ENCODE measurements at places on chromosomes 2 and 18.

DNA sequence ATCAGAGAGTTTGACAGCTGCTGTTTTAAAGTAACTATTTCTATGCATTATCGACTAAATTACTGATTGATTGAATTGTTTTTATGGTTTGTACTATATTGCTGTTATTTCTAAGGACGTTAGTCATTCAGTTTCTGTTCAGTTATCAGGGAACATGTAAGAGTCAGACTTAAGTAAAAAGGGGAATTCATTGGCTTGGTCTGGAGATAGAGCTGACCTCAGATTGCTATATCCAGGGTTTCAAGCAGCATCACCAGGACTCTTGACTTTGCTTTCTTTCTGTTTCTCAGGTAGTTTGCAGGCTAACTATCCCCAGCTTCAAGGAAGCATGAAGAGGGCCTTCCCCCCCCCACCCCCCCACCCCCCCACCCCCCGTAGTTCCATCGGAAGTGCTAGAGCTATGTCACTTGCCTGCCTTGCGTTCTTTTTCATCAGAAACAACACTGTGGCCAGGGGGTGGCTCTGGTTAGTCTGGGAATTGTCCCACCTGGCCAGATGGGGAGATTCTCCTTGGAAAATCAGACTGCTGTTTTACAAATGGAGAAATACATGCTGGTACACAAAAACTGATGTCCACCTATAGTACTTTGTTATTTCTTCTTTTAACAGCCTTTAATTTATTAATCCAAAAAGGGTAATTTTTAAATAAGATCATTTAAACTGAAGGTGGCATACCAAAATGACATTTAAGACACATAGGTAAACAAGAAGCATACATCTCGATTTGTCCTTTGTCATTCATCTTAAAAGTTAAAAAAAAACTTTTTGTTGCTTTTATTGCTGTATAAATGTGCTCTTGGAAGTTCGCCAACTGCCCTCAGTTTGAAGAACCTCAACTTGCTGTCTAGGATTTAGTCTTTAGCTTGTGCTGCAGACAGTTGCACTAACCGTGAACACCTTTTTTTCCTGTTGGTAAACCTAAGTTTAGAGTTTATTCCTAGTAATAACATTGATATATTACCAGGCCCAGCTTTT, 9.4 kb downstream of the SMAD4 start:
- DNase-seq, result no peak

DNA sequence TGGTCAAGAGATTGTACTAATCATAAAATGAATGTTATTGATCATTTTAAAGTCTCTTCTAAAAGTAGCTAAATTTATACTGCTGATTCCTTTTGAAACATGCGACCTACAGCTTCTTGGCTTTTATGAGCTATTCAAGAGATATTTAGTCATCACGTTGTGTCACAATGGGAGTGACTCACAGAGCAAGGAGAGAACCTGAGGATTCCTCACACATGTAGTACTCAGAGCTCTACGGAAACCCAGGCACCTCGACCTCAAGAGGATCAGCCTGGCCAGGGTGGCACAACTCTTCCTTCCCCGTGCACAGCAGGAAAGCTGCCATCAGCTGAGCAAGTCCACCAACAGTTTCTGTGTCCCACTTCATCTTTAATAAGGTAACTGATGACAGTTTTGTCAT, at the start of gene DHRS9:
Gene DHRS9 (plus strand): TSS at position 223 of the 400 bp plus-strand sequence. CDS start 12,019 bp downstream, outside the sequence.
- DNase-seq, result peak; percentile 16

DNA sequence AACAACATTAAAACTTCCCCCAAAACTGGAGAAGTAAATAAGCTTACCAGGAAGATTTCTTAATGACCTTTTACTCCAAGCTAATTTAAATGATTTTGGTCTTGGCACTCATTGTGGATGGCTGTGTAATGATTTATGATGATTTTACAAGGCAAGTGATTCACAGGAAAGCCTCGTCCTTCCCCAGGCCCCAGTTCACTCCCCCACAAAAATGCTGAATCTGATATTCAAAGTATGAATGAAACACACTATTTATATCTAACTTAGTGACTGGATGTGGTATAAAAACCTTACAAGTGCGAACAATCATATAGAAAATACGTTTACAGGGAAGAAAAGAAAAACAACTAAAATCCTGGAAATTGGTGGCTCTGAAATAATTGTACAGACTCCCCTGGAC, 49.8 kb downstream of the ZNF516 start:
- DNase-seq, result peak; percentile 67

DNA sequence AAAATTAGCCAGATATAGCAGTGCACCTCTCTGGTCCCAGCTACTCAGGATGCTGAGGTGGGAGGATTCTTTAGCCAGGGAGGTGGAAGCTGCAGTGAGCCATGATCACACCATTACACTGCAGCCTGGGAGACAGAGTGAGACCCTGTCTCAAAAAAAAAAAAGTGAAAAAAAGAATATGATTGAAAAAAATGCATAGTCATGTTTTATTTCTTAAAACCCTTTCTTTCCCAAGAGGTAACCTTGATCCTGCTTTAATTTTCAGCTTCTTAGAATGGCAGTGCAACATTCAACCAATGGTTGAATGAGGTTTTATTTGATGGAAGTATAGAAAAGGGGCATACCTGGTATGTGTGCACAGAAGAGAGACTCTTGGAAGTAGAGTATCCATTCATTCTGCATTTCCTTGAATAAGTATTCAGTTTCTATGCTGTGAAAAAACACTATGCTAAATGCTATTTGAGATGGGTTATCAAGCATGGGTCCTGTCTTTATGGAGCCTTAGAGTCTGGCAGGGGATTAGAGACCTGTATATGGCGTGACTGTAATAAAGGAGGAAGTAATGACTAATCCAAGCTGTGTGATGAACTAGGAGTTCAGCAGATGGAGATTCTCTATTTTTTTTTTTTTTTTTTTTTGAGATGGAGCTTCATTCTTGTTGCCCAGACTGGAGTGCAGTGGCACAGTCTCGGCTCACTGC, 146.3 kb downstream of the WDSUB1 start:
- no peak for DNase-seq

GRCh38 chr2:207073801-207074678, 91.7 kb downstream of the KLF7 start:
- no peak for DNase-seq

DNA sequence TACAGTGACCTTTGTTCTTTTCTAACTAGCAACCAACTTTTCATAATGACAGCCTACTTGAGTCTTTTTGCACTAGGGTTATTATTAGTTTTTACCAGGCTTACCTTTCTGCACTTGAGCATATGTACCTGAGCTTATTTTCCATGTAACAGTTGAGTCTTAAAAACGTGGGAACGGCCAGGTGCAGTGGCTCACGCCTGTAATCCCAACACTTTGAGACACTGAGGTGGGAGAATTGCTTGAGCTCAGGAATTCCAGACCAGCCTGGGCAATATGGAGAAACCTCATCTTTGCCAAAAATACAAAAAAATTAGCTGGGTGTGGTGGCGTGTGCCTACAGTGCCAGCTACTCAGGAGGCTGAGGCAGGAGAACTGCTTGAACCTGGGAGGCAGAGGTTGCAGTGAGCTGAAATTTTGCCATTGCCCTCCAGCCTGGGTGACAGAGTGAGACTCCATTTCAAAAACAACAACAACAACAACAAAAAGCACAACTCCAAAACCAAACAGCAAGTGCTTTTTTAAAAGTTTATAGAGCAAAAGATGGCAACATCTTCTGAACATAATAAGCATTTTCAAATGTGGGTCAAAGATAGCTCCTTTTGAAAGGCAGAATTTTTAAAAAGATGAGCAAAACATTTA, 57.1 kb upstream of the CD28 start:
- DNase-seq, result no peak

- no peak for DNase-seq
Observed at GRCh38 chr2:203891474-203891873, 23.9 kb downstream of the CTLA4 start.

DNA sequence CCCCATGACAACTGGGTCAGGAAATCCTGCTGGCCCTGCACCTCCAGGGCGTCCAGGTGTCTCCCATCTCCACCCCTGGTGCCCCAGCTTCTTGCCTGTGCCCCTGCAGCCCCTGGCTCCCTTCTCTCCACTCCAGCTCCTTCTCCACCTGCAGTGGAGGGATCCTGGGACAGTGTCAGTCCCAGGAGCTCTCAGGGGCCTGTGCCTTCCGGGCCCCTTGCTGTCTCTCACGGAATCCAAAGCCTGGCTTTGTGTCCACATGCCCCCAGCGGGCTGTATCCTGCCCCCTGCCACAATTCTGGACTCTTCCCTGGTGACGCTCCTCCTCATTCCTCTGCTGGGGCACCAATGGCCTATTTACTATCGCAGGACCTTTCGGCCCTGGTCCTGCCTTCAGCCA, 58.2 kb downstream of the MYT1L start:
- no peak for DNase-seq

- DNase-seq, result no peak
Observed at GRCh38 chr18:28039078-28039477, 137.9 kb downstream of the CDH2 start.

DNA sequence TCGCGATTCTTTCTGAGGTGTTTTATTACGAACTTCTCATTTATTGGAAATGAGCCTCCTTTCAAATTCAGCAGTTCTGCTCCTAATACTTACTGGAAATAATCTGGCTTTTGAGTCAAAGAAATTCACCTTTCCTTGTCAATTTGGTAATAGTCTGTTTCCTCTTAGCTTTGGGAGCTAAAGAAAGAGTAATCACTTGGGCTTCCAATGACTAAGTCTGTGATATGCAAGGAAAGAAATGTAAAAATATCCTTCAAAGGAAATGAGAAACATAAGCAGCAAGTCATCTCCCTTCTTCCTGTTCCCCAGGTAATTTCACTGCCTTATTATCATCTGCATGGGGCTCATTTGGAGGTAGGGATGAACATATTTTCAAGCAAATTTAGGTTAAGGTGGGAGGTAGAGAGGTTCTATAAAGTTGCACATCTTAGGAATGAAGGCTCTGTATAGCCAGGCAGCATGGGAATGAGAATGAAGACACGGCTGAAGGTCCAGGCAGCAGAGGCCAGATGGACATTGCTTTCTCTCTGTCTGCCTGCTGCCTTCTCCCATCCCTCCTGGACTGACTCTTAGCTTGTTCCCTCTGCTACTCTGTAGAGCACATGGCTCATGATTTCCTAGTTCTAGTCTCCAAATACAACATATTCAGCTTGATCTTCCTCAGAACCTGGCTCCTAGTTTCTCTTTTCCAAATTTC, 1.0 kb downstream of the SPP2 start:
- DNase-seq, result no peak

GRCh38 chr18:35089382-35089781, 48.2 kb downstream of the MAPRE2 start:
- DNase-seq, result no peak

- peak; percentile 22 for DNase-seq
Observed at GRCh38 chr2:28449488-28450395, 46.1 kb upstream of the PLB1 start.

- no peak for DNase-seq
Observed at GRCh38 chr2:21687589-21687988, 563.8 kb downstream of the TDRD15 start.

All from myocyte (in vitro differentiated cells).